ENCODE measurements at places on chromosomes 11 and 22. TPM values are rescaled to one million over a fixed set of nuclear protein-coding genes. Genes with fewer than 3 reads are reported as not detected.

The MB gene
- total RNA-seq: 952 TPM

The PLEKHA7 gene
- 167 TPM for total RNA-seq

The GLB1L2 gene
- 2.0 TPM for total RNA-seq

The TRAPPC4 gene
- 56.1 TPM for total RNA-seq

- DNase-seq: no peak
Observed at GRCh38 chr11:69231466-69232018, 62.4 kb upstream of the MYEOV start.

GRCh38 chr11:1889224-1889930, 2.3 kb downstream of the PRR33 start:
- no peak for DNase-seq

DNA sequence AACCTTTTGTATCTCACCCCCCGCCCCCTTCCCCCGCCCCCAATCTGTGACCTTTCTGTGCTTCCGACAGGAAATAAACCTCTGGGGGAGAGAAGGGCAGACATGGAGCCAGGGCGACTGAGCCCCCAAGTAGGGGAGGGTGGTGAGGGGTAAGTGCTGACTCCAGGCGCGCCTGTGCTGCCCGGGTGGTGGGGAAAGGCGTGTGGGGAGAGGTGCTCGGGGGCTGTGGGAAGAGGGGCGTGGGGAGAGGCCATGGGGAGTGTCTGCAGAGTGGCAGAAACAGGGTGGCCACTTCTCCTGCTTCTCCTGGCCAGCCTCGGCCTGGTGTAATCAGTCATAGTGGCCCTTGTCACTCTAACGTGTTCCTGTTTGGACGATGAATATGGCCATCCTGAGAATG, 8.0 kb downstream of the SLC16A8 start:
- no peak for DNase-seq

GRCh38 chr22:23691748-23692423, 1.1 kb downstream of the RGL4 start:
- DNase-seq: no peak

DNA sequence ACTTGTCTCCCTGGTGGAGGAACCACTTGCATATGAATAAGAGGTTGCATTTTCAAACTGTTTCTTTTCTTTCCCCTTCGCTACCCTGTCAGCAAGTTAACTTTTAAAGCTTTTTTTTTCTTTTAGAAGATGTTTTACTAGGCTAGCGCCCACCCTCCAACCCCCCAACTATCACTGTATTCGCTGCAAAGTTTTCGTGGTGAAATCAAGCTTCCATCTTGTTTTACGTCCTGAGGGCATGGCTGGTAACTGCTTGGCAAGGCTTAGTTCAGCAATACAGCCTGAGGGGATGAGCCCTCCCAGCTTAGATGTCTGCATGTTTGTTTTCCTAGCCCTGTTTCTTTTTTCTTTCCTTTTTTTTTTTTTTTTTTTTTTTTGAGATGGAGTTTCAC, 1359.3 kb downstream of the LRRC4C start:
- no peak for DNase-seq

- peak; percentile 8 for DNase-seq
Observed at GRCh38 chr11:111819829-111820237, 51.5 kb downstream of the ALG9 start.

- no peak for DNase-seq
Observed at GRCh38 chr11:61983419-61983818, 16.0 kb upstream of the FTH1 start.

- DNase-seq: no peak
Observed at GRCh38 chr11:115290479-115290878, 213.7 kb downstream of the CADM1 start.

DNA sequence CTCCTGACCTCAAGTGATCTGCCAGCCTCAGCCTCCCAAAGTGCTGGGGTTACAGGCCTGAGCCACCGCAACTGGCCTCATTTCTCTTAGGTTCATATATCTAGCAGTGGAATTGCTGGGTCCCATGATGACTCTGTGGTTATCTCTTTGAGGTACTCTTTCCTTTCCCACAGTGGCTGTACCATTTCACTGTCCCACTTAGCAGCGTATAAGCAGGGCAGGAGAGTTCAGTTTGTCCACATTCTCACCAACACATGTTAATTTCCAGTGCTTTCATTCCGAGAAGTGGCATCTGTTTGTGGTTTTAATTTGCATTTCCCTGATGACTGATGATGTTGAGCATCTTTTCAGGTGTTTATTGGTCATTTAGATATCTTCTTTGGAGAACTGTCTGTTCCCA, 16.4 kb downstream of the PRR5 start:
- DNase-seq: no peak
